Esophagus muscularis mucosa (tissue), 4 donors: ENCODE measurements at places on chromosomes 13 and 19. TPM values are rescaled to one million over a fixed set of nuclear protein-coding genes. Genes with fewer than 3 reads are reported as not detected.

Gene CEACAM5
- total RNA-seq = not detected

DNA sequence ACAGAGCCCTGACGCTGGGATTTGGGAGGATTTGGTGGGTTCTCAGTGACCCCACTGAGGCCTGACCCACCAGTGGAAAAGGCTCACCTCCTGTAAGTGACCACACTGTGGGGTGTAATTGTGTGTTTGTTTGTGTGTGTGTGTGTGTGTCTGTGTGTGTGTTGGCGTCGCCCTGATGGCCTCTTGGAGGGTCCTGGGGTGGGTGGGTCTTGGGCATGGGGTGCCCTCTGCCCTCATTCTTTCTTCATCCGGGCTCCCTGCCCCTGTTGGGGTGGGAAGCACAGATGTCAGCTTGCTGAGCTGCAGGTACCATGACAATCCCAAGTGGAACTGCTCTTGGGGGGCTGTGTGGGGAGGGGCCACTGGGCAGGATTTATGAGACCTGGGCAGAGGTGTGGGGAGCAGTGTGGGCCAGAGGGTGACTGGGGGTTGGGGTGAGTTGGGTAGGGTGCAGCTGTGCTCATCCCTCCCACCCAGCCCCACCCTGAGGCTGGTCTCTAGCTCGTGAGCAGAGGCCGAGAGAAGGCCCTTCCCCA, 22.8 kb downstream of the WTIP start:
- DNase-seq = peak; percentile 87
- H3K4me1 ChIP-seq = peaks cover 18% of the 10 kb centered on the region
- H3K27ac ChIP-seq = no peak overlapping the region
- no peaks in the 10 kb centered on the region for H3K27me3 ChIP-seq

Gene ZNF799
- 6.6 TPM for total RNA-seq

Gene HIF3A
- total RNA-seq = 268 TPM

DNA sequence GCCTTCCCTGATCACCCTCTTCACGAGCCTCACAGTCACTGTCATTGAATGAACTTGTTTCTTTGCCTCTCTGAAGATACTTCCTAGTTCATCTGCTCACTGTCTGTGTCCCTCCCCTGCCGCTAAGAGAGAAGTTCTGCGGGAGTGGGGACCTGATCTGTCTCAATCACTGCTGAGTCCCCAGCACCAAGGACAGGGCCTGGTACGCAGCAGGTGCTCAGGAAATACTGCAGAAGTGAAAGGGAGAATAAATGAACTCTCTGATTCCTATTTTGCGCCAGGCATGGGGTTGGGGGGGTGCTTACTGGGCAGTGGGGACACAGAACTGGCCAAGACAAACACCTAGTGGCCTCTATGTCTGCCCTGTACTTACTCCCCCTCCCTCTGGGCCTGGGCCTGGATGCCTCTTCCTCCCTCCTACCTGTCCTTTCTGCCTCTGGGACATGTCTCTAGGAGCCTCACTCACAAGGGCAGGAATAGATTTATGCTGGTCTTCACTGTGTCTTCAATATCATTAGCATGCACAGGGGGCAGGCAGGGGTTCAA, 17.5 kb downstream of the FCGBP start:
- no peak overlapping the region for H3K27ac ChIP-seq
- H3K36me3 ChIP-seq = no peaks in the 10 kb centered on the region
- no peaks in the 10 kb centered on the region for H3K27me3 ChIP-seq
- no peak overlapping the region for H3K4me3 ChIP-seq
- peak; percentile 75 for DNase-seq
